ENCODE measurements at places on chromosomes 7 and 10.

- no peak for DNase-seq
- H3K36me3 ChIP-seq, result peaks cover 1% of the 10 kb centered on the region
- no peak overlapping the region for H3K4me3 ChIP-seq
- H3K27ac ChIP-seq, result no peak overlapping the region
These were observed 24.5 kb downstream of the XPNPEP1 start for GRCh38 chr10:109898666-109899355.

- H3K36me3 ChIP-seq, result no peaks in the 10 kb centered on the region
- no peaks in the 10 kb centered on the region for H3K4me1 ChIP-seq
- no peaks in the 10 kb centered on the region for H3K27me3 ChIP-seq
- H3K27ac ChIP-seq, result no peak overlapping the region
These were observed 279.7 kb downstream of the CCSER2 start for GRCh38 chr10:84608126-84608525.

- no peak overlapping the region for H3K27ac ChIP-seq
- no peak overlapping the region for H3K4me3 ChIP-seq
- no peak for DNase-seq
These were observed 2.0 kb downstream of the JCAD start for GRCh38 chr10:30057421-30057841.

GRCh38 chr7:113331155-113331898 is 213.0 kb upstream of the SMIM30 start:
- H3K36me3 ChIP-seq, result no peaks in the 10 kb centered on the region
- no peak for DNase-seq
- no peaks in the 10 kb centered on the region for H3K4me1 ChIP-seq

- H3K4me1 ChIP-seq, result no peaks in the 10 kb centered on the region
- H3K27ac ChIP-seq, result no peak overlapping the region
- no peak overlapping the region for H3K4me3 ChIP-seq
- H3K36me3 ChIP-seq, result no peaks in the 10 kb centered on the region
- peaks cover 3% of the 10 kb centered on the region for H3K27me3 ChIP-seq
These were observed 14.1 kb upstream of the MKX start for GRCh38 chr10:27759483-27760272.

DNA sequence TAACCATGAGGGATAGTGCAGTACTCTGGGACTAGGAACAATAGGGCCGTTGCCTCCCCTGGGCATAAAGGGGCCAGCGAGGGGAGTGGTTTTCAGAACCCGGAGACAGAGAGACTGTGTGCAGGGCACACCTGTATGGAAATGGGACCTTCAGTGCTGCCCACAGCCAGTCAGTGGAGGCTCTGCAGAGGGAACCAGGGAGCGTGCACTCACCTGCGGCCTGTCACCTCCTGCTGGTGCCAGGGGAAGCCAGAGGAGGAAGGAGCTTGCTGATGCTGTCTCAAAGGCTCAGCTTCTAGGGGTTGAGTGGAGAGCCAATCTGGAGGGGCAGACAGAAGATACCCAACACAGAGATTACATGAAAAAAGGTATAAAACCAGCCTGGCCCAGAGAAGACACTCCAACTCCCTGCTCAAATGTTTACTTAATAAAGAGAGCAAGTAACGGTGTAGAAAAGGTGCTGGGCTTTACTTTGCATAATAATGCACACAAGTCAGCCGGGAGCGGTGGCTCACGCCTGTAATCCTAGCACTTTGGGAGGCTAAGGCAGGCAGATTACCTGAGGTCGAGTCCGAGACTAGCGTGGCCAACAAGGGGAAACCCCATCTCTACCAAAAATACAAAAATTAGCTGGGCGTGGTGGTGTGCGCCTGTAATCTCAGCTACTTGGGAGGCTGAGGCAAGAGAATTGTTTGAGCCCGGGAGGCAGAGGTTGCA is 35.5 kb upstream of the WAPL start:
- no peak overlapping the region for H3K27ac ChIP-seq
- no peaks in the 10 kb centered on the region for H3K27me3 ChIP-seq
- H3K4me3 ChIP-seq, result no peak overlapping the region
- no peaks in the 10 kb centered on the region for H3K4me1 ChIP-seq

DNA sequence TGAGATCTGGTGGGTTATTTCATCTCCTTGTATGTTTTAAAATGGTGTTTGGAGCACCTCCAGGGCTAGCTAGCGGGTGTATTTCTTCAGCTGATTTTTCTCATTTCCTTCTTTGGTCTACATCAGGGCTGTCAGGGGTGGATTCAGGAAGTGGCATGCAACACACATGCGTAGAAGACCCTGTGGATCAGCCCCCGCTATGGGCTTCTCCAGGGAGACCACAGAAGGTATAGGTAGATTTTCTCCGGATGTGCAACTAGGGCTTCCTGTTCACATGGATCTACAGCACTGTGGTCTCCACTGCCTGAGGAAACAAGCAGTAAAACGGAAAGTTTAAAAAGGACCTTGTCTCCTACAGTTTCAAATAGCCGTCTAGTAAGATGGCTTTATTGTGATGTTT is 10.4 kb downstream of the NUB1 start:
- no peaks in the 10 kb centered on the region for H3K27me3 ChIP-seq
- H3K36me3 ChIP-seq, result peaks cover 57% of the 10 kb centered on the region
- H3K4me3 ChIP-seq, result no peak overlapping the region
- peak overlapping the region; percentile 99 for H3K27ac ChIP-seq
